Activated CD8-positive, alpha-beta T cell treated with anti-CD3 and anti-CD28 coated beads for 36 hours (primary cell): ENCODE measurements at places on chromosomes 16 and 17.

DNA sequence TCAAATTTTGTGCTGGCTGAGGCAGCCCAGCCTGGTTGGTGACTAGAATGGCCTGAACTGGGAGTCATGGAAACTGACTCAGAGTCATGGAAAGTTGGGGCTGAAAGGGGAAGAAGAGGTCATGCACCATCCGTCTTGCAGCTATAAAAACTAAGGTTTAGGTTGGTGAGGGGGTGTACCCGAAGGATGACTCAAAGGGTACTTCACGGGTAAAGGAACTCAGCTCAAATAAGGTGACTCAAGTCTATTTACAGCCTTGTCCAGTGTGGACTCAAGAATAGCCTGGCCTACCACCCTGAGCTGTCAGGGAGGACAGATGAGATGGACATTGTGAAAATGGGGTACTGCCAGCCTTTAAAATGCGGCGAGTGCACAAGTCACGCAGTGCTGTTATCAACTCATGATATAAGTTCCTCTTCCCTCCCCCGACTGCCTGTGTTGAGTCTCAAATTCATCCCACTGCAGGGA is 18.6 kb downstream of the CD300LB start:
- peak; percentile 82 for DNase-seq

DNA sequence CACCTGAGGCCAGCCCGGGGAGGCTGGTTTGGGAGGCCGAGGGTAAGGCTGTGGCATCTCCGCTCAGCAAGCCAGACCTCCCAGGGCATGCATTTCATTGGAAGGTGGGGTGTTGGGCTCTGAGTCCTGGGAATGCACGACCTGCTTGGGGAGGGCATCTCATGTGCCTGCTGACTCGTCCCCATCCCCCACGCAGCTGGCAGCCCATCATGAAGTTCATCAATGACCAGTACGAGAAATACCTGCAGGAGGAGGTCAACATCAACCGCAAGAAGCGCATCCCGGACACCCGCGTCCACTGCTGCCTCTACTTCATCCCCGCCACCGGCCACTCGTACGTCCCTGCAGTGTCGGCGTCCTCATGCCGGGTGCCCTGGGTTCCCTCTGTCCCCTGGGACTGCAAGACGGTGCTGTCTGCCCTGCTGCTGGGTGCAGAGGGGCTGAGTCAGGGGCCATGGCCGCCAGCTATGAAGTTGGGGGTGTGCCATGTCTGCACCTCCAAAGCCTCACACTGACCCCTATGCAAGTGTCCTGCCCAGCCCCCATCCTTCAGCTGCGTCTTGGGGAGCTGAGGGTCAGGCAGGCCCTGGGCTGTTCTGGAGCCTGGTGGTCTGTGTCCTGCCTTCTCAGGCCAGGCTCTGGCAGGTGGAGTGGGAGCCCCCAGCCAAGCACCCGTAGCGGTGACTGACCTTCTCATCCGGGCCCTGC is 347.9 kb downstream of the SEC14L1 start:
- no peak for DNase-seq

- no peak for DNase-seq
Measured at GRCh38 chr16:2465653-2466415, 5.3 kb upstream of the NTN3 start.

- no peak for DNase-seq
Measured at GRCh38 chr17:80882926-80883685, 108.5 kb upstream of the CHMP6 start.

GRCh38 chr16:83402967-83403366 is 404.8 kb upstream of the HSBP1 start:
- DNase-seq: no peak

DNA sequence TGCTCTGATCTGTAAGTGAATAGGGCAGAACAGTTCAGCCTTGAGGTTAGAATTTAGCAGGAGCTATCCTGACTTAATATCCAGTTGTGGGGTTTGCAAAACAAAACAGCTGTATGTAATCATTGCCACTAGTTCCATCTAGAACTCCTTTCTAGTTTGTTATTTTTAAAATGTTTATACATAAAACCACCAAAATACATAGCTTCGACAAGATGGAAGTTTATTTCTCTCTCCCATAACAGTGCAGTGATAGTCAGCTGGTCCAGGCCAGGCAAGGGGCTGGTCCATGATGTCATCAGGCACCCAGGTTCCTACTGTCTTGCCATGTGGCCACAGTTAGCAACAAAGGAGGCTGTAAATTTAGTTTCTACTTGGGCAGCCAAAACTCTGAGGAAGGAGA is 10.5 kb upstream of the PLK1 start:
- no peak for DNase-seq

- DNase-seq: no peak
Measured at GRCh38 chr16:58488531-58488930, 11.4 kb upstream of the NDRG4 start.

DNA sequence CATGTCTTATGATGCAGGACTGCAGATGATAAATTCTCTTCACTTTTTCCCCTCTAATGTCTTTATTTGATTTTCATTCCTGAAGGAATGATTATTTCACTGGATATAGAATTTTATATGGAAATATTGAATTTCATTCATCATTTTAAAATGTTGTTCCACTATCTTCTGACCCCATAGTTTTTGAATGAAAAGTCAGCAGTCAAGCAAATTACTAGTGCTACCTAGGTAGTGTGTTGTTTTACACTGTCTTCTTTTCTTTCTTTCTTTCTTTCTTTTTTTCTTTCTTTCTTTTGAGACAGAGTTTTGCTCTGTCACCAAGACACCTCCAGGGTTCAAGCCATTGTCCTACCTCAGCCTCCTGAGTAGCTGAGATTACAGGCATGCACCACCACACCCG is 76.9 kb downstream of the WSB1 start:
- DNase-seq: no peak

- no peak for DNase-seq
Measured at GRCh38 chr17:2459917-2460271, 51.8 kb downstream of the METTL16 start.

- DNase-seq: no peak
Measured at GRCh38 chr16:87561200-87562105, 40.9 kb upstream of the JPH3 start.

DNA sequence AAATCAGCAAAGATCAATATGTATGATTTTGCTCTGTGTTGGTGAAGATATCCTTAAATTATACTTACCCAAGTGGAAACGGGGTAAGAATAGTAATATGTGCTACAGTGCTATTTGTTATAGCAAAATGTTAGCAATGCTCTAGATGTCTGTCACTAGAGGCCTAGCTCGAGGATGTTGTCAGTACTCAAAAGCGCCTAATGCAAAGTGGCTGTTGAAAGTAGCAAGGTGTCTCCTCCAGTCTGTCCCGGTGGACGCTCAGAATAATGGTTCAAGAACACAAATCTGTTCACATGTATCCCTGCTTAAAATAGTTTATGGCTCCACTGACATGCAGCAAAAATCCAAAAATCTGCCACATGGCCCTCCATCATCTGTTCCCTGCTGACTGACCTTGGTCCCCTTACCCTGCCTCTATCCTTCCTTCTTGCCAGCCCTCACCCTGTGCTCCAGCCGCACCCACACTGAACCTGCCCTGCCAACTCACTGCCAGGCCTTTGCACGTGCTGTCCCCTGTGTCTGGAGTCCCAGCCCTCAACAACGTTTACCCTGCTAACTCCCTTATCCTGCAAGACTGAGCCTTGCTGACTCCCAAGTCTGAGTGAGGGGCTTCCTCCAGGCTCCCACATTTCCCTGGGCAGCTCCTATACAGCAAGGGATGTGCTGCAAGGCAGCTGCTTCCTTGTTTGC is 9.6 kb upstream of the RNF112 start:
- no peak for DNase-seq

DNA sequence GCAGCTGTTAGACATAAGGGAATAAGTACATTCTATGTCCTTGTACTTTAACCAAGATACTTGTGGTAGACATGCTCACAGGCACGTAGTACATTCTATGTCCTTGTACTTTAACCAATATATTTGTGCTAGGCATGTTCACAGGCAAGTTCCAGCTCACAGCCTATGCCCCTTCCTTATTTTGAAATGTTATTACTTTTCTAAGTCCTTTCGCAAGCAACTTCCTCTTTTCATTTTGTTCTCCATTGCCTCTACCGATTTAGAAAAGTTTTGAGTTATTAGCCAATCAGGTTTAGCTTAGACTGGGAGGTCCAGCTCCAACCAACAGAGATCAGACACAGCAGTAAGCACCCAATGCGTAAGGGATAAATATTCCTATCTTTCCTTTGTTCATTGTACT is 60.1 kb upstream of the NUDT7 start:
- no peak for DNase-seq

DNA sequence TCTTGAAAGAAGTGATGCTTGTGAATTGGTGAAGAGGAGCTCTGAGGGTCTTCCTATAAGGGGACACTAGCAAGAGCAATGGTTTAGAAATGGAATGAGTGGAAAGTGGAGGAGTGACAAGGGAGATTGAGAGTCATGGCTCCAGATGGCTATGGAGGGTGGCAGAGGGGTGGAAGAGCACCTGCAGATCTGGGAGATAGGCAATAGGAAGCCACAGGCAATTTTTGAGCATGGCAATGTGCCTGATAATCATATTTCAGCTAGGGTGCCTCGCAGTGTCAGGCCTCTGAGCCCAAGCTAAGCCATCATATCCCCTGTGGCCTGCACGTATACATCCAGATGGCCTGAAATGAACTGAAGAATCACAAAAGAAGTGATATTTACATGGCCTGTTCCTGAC is 21.5 kb downstream of the RGS9 start:
- no peak for DNase-seq

DNA sequence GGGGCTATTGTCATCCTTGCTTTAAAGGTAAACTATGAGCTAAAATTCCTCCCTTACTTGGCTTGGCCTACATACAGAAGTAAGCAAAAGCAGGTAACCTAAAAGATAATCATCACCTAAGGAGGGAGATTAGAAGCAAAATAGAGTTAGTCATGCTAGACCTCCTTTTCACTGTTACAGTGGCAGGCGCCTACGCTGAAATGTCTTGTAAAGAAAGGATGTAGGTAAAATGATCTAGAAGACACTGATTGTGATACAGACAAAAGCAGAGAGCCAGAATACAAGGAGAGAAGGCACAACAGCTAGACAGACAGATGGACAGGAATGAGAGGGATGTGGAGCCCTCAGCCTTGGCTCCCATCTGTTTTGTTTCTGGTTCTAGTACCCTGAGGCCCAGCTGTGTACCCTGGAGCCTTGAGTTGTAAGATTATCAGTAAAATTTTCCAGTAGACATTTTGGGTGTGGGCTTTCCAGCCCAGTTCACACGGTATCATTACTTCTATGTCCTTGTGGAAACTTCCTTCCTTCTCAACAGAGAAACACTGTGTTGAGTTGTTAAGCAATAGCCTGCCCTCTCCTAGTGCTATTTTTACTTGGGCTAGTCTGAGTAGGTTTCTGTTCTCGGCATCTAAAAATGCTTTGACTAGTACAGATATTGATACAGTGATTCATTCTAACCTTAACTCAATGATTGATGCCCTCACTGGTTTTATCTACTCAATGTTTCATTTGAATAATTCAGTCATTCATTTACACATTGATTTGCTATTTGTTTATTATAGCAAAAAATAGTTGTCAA is 7.7 kb upstream of the C16orf78 start:
- DNase-seq: no peak
